ENCODE measurements at places on chromosomes 4 and X.

GRCh38 chr4:61395754-61396153 is 195.6 kb downstream of the ADGRL3 start:
- no peak for DNase-seq

DNA sequence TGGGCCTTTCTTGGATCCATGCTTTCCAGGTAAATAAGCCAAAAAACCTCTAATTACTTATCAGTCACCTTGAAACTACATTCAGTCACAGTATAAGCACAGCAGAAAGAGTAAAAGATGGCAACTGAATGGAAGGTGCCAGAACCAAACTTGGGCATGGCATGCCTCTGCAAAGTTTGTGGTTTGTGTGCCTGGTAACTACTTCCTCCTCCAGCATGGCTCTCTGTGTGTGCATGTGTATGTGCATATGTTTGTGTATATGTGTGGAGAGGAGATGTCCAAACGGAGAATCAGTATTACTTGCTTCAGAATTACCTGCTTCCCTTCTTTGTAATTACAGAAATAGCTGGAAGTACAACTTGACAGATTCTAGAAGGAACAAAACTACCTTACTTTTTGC is 67.5 kb downstream of the AGTR2 start:
- DNase-seq, result no peak

DNA sequence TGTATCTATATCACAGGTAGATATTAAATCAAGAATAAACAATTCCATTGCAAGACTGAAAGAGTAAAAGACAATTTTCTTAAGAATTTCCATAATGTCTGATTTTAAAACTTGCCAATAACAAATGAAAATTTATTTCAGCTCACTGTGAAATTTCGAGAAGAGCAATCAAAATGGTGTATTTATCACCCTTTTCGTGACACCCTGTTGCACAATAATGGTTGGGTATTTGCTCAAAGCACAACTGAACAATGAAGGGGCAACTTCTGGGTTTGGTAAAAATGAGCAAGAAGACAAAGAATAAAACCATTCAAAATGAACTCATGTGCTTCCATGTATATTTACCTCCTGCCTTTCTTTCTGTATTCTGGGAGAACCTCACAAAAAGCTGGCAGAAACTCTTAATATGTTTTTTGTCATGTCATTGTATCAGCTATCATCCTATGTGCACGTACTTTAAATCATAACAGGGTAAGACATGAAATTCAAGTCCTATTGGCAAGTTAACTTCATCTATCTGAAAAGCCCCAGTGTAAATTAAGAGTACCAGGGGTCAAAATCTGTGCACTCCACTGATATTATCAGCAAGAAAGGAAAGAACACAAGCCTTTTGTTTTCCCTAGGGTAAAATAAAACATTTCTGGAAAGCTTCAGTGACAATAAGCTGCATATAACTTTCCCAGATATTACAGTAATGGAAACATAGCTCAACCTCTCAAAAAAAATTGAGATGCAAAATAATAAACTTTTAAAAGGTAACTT is 126.9 kb upstream of the CBR4 start:
- DNase-seq, result no peak

GRCh38 chrX:20224814-20225487 is 41.8 kb downstream of the RPS6KA3 start:
- DNase-seq, result no peak

Measured in stimulated activated CD8-positive, alpha-beta memory T cell treated with anti-CD3 and anti-CD28 coated beads, Interleukin-7, amount 100 ng/mL, for 48 hours (primary cell).